HepG2 (cell line): ENCODE measurements at places on chromosomes 5 and 9. TPM values are rescaled to one million over a fixed set of nuclear protein-coding genes. Genes with fewer than 3 reads are reported as not detected.

ABCA1 gene
- 40.0 and 63.8 TPM in 2 replicates for total RNA-seq

CCL21 gene
- not detected in 2 replicates for total RNA-seq

DNA sequence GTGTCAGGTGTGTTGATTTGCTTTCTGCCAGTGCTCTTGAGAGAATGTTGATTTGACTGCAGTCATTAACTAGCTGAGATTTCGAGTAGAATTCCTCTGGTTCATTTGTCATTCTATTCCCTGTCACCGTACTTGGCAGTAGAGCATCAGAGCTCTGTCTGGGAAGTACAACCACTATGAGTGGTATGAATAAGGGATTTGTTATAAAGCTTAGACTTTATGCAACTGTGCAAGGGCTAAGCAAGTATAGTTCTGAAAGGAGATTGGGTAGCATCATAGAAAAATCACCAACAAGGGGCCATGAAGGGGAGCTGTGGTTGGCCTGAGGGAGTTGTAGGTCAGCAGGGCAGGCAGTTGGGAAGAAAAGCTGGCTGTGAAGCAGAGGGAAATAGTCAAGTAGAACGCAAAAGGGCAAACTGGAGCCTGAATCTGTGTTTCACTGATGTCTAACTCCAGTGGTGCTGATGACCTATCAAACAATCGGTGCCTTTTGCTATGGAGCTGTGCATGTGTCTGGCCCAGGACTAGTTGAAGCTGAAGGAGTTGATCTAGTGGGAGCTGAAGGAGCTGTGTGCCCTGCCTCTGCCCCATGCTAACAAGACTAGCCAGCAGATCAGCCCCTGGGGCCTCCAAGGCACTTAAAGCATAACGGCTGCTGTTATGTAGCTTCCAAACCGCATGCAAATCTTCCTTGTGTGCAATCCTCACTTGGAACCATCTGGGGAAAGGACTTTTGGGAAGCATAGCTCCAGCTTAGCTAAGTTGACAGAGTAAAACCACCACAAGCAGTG lies 110.0 kb downstream of the SLC28A3 start:
- H3K27ac ChIP-seq: no peak overlapping the region
- no peak overlapping the region for H3K4me3 ChIP-seq
- no peaks in the 10 kb centered on the region; the same call in 1 of the 2 replicates for H3K27me3 ChIP-seq
- H3K4me1 ChIP-seq: no peaks in the 10 kb centered on the region

WDR38 gene
- total RNA-seq: not detected in 2 replicates

- no peaks in the 10 kb centered on the region for H3K36me3 ChIP-seq
- no peaks in the 10 kb centered on the region; the same call in 1 of the 2 replicates for H3K27me3 ChIP-seq
- H3K4me1 ChIP-seq: no peaks in the 10 kb centered on the region
- no peak overlapping the region for H3K27ac ChIP-seq
- H3K4me3 ChIP-seq: no peak overlapping the region
Measured at GRCh38 chr5:171688696-171689495, 96.7 kb upstream of the SMIM23 start.

DNA sequence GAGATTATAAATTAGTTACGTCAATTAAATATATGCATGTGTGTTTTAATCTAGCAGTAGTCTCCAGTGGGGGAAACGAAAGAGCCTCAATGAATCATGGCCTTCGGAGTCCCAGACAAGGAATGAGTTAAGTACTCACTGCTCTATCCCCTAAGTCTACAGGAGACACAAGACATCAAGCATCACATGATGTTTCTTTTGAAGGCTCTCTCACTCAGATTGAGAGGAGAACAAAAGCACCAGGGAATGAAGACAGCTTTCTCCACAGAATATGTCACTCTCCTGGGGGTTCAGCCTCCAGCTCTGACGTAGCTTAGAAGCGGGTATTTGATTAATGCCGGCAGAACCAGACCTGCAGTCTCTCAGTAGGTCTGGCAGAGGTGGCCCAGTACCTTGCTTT lies 381.4 kb downstream of the ACTL7B start:
- H3K27ac ChIP-seq: no peak overlapping the region
- peaks cover 56% of the 10 kb centered on the region for H3K4me1 ChIP-seq
- peaks cover 20% of the 10 kb centered on the region for H3K27me3 ChIP-seq
- H3K36me3 ChIP-seq: no peaks in the 10 kb centered on the region
- no peak for DNase-seq

OTULINL gene
- 0.36 and 0.40 TPM in 2 replicates for total RNA-seq

TEX53 gene
- total RNA-seq: not detected in 2 replicates

DNA sequence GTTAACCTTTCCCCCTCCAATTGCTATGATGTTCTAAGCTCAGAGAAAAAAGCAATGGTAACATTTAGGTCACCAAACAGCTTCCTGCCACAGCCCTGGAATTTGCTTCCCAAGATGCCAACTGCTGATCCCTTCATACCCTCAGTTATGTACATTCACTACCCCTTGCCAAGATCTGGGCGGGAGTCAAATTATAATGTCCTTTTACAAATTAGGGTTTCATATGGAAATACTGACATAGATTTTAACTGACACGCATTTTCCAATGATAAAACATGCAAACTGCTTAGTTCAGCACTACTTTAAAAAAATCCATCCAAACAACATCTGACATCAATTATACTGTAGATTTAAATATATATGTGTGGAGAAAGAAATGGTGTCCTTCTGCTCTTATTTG lies 5.0 kb downstream of the LOX start:
- peaks cover 27% of the 10 kb centered on the region for H3K36me3 ChIP-seq
- H3K27ac ChIP-seq: no peak overlapping the region
- H3K27me3 ChIP-seq: no peaks in the 10 kb centered on the region; the same call in 1 of the 2 replicates

FBXW11 gene
- 53.6 and 78.0 TPM in 2 replicates for total RNA-seq

GRCh38 chr5:133873449-133873848 lies 95.0 kb downstream of the C5orf15 start:
- no peaks in the 10 kb centered on the region for H3K4me1 ChIP-seq
- no peak overlapping the region for H3K4me3 ChIP-seq
- H3K27me3 ChIP-seq: no peaks in the 10 kb centered on the region; the same call in 1 of the 2 replicates
- no peak for DNase-seq
- no peaks in the 10 kb centered on the region for H3K36me3 ChIP-seq
- H3K27ac ChIP-seq: no peak overlapping the region

PCDHGB1 gene
- total RNA-seq: 0.95 and 2.6 TPM in 2 replicates

TYRP1 gene
- total RNA-seq: 0.28 TPM in 1 of 2 replicates, not detected in the other

TNFAIP8 gene
- total RNA-seq: 11.2 and 14.9 TPM in 2 replicates

- H3K27ac ChIP-seq: no peak overlapping the region
- H3K4me1 ChIP-seq: no peaks in the 10 kb centered on the region
- H3K36me3 ChIP-seq: no peaks in the 10 kb centered on the region
- H3K4me3 ChIP-seq: no peak overlapping the region
- DNase-seq: no peak
Measured at GRCh38 chr5:111668477-111669414, 88.2 kb downstream of the NREP start.

GRCh38 chr9:106896695-106897094 lies 33.7 kb downstream of the ZNF462 start:
- no peak overlapping the region for H3K27ac ChIP-seq
- no peaks in the 10 kb centered on the region for H3K36me3 ChIP-seq
- no peak for DNase-seq
- H3K4me1 ChIP-seq: no peaks in the 10 kb centered on the region

DNA sequence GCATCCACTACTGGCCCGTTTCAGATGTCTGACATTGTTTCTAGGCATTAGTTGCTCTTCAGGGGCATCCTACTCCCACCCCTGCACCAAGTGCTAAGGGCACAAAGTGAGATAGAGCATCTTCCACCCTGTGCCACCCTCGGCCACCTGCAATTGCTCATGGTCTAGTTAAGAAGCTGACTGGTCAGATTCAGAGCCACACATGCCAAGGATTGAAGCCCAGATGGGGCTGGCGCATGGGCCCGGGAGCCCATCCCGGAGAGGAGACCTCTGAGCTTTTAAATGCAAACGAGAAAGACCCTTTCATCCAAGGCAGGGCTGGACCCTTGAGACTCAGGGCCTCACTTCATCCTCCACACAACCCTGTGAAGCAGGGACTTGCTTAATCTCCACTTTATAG lies 28.5 kb downstream of the HRH2 start:
- no peak overlapping the region for H3K27ac ChIP-seq
- no peak for DNase-seq
- peaks cover 33% of the 10 kb centered on the region for H3K27me3 ChIP-seq
- H3K4me1 ChIP-seq: no peaks in the 10 kb centered on the region
- no peak overlapping the region for H3K4me3 ChIP-seq
- H3K36me3 ChIP-seq: no peaks in the 10 kb centered on the region

FOXD4L4 gene
- total RNA-seq: 0.38 TPM in 1 of 2 replicates, not detected in the other

EGFLAM gene
- not detected in 2 replicates for total RNA-seq

DNA sequence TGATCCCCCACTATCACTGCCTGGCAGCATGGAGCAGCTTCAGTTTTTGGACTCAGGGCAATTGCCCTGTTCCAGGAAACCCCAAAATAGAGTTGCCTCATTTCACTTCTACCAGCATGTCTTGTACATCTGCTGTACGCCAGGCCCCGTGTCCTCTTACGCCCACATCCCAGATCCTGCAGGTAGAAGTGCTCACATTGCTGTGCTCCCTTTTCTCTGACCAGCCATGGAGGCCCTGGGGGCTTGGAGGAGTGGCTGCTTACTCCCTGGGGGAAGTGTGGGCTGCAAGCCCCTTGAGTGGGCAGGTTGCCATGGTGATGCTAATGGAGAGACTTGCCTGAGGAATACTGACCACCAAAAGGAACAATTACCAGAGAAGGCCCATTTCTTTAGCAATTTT lies 55.6 kb upstream of the KCNIP1 start:
- H3K4me1 ChIP-seq: no peaks in the 10 kb centered on the region
- H3K27me3 ChIP-seq: no peaks in the 10 kb centered on the region
- no peak for DNase-seq

SLC1A3 gene
- not detected in 2 replicates for total RNA-seq

GRCh38 chr9:16964228-16964627 lies 93.8 kb upstream of the BNC2 start:
- DNase-seq: no peak
- H3K27ac ChIP-seq: no peak overlapping the region
- H3K4me1 ChIP-seq: no peaks in the 10 kb centered on the region
- H3K36me3 ChIP-seq: no peaks in the 10 kb centered on the region
- H3K4me3 ChIP-seq: no peak overlapping the region

CNTFR gene
- total RNA-seq: not detected in 2 replicates

DNA sequence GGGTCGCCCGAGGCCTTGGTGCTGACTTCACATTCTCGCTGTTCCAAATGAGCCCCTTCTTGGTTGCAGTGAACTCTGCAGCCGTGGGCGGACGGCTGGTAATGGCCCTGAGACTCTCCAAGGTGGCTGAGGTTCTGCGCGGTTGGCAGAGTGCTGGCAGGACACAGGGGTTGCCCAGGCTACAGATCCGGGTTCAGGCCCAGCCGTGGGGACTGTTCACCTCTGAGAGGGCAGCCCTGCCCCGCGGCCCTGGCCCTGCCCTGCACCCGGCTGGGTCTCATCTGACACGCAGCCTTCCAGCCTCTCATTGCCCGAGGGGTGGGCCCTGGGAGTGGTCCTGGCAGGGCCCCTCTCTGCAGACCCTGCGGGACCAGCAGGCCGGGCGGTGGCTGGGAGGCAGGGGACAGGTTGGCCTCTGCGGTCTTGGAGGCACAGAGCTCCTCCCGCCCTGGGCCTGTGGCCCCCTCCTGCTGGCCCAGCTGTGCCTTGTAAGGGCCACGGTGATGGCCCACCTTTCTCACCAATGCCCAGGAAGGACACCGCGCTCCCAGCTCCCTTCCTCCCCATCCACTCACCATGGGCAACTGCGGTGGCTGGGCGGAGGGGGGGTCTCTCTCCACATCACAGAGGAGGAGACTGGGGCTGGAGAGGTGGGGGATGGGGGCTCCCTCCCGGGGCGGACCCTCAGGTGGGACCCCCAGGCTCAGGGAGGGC lies 51.6 kb downstream of the AHRR start:
- H3K4me1 ChIP-seq: no peaks in the 10 kb centered on the region
- DNase-seq: no peak
- H3K27me3 ChIP-seq: peaks cover 2% of the 10 kb centered on the region; the same call in 1 of the 2 replicates

DNA sequence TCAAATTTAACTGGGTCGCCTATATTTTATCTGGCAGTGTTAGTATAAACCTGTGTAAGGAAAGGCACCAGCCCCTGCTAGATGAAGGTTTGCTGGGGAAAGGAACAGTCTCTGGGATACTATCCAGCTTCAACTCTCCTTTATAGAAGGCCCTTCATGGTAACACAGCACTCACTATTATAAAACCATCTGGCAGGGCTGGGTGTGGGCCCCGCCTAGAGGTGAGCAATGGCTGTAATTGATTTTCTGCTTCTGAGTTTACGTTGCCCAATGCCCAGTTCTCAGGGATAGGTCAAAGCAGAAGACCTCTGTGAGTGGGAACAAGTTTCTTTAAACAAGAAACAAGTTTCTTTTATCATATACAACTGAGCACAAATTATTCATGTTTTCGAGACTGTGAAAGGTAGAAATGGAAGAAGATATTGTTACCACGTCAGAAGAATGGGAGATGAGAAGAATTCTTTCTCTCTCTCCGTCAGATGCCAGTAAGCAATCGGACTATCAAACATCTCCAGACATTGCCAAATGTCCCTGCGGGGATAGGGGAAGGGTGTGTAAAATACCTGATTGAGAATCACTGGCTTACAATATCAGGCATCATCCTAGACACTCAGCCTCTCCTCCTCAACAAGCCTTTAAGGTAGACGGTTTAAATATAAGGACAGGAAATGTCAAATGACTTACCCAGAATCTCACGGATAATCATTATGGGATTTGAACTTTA lies 205.9 kb downstream of the PDZD2 start:
- no peak for DNase-seq
- peaks cover 15% of the 10 kb centered on the region; the same call in 2 of the 3 replicates for H3K27me3 ChIP-seq
- H3K4me3 ChIP-seq: no peak overlapping the region
- H3K4me1 ChIP-seq: no peaks in the 10 kb centered on the region

DNA sequence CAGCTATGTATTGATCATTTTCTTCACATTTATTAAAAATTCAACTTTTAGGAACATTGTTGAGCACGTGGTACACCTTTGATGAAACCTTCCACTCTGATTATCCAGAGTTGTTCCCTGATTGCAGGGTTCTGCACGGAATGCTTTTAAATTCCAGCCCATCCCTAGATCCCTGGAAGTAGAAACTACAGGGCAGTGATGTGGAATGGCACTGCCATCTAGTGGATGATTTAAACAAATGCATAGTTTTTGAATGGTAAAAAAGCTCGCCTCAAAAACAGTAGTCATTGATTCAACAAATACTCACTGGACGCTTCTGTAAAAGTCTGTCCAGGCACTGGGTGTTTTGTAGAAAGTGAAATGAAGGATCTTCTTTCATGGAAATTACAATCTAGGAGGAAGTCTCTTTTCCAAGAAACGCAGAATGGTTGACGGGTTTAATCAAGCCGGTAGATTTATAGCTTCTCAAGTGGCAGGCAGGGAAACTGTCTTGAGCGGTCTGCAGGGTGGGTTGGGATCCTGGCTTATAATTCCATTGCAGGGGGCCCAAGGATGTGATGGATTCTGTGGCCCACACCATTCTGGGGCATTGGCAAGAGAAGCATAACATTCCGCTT lies 118.4 kb downstream of the ARHGAP26 start:
- no peaks in the 10 kb centered on the region; the same call in 1 of the 2 replicates for H3K36me3 ChIP-seq
- H3K27me3 ChIP-seq: no peaks in the 10 kb centered on the region
- DNase-seq: peak; percentile 61
- H3K27ac ChIP-seq: no peak overlapping the region
- H3K4me1 ChIP-seq: 0 out of 2 replicates have a peak, but pooled peaks cover 7% of the 10 kb centered on the region
- no peak overlapping the region for H3K4me3 ChIP-seq

- no peak for DNase-seq
- H3K36me3 ChIP-seq: no peaks in the 10 kb centered on the region
- H3K27ac ChIP-seq: no peak overlapping the region
- H3K27me3 ChIP-seq: no peaks in the 10 kb centered on the region
- H3K4me3 ChIP-seq: no peak overlapping the region
- no peaks in the 10 kb centered on the region for H3K4me1 ChIP-seq
Measured at GRCh38 chr9:122477346-122477745, 380 bp downstream of the OR1J1 start.

- no peak overlapping the region for H3K4me3 ChIP-seq
- DNase-seq: no peak
- H3K27ac ChIP-seq: no peak overlapping the region
- no peaks in the 10 kb centered on the region for H3K36me3 ChIP-seq
- H3K4me1 ChIP-seq: no peaks in the 10 kb centered on the region
Measured at GRCh38 chr5:24923400-24923799, 278.6 kb upstream of the CDH10 start.
